ENCODE measurements at places on chromosomes 16 and 17.
A peak's percentile ranks its signal among the peaks of the same experiment; 100 is the strongest.

GRCh38 chr16:81918927-81919326 is 92.3 kb downstream of the SDR42E1 start:
- no peak for DNase-seq

DNA sequence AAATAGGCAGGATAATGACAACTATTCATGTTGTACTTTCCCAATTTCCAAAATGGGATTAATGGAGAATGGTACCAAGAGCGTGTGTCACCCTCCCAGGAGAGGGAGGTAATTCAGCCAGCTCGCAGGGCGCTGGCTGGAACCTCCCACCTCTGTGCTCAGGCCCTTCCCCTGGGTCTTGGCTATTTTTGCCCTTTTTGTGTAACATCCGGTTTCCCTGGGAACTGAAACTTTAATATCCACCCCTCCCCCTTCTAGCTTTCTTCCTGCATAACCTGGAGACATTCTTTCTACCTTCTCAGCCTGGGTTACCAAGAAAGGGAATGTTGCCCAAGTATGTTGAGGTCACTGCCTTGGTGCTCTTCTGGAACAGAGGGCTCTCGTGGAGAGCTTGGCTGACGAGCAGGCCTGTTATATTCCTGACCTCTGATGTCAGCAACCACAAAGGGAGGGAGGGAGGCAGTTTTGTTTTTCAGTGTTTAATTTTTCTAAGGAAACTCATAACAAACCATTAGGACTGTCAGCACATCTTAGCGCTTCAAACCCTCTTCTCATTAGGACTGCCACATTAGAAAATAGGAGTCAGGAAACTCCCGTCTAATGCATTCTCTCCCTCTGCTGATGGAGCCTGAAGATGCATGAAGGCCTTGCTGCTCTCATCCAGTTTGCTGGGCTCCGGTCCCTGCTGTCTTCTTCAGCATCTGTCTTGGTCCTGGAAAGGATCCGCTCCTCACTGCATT is 25.6 kb downstream of the ITGB3 start:
- no peak for DNase-seq

- DNase-seq: no peak
These were observed 152.9 kb downstream of the CBLN1 start for GRCh38 chr16:49128740-49129139.

DNA sequence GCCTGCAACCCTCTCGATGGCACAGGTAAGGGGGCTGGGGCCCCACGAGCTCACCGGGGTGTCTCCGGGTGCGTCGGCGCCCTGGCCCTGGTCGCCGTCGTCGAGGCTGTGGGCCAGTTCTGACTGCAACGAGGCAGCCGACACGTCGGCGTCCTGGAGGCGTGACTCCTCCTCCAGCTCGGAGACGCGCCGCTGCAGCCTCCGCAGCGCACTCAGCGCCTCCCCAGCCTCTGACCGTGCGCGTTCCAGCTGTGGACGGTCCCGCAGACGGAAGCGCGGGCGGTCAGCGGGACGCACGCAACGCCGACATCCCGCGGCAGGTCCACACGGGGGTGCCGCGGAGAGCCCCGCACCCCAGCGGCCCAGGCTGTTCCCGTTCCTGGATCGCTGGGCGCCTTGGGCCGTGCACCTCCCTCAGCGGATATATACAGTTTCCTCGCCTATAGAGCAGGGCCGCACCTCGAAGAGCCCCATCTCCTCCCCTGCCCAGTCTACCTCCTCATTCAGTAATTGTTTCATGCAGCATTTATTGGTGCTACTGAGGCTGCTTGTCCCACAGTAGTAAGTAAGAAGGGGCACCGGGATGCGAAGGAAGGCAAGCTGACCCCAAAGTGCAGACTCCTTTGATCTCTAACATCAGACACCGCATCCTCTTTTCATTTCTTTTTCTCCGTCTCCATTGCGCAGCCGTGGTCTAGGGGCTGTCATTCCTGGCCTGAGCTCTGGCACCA is 5.8 kb downstream of the THOC6 start:
- no peak for DNase-seq

DNA sequence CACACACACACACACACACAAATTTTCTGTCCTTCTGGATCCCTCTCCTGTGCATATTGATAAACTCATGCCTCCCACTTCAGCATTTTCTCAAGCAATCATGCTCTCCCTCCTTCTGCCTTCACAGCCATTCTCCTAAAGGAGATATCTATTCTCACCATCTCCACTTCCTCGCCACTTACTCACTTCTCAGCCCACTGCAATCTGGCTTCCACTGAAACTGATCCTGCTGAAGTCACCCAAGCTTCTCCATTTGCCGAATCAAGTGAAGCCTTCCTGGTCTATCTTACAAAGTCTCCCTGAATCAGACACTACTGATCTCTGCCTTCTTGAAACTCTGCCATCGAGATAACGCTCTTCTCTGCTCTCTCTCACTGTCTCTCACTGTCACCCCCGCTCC is 54.0 kb upstream of the GNAO1 start:
- DNase-seq: no peak

GRCh38 chr17:74733365-74734122 is 3.5 kb upstream of the RAB37 start:
- DNase-seq: no peak

- no peak for DNase-seq
These were observed 16.9 kb downstream of the CLEC16A start for GRCh38 chr16:10961231-10961630.

- DNase-seq: no peak
These were observed 2.7 kb upstream of the DHRS7B start for GRCh38 chr17:21124086-21124485.

GRCh38 chr17:231191-231965 is 49.9 kb upstream of the DOC2B start:
- no peak for DNase-seq

- DNase-seq: no peak
These were observed 21.6 kb upstream of the PHOSPHO1 start for GRCh38 chr17:49252148-49252695.

DNA sequence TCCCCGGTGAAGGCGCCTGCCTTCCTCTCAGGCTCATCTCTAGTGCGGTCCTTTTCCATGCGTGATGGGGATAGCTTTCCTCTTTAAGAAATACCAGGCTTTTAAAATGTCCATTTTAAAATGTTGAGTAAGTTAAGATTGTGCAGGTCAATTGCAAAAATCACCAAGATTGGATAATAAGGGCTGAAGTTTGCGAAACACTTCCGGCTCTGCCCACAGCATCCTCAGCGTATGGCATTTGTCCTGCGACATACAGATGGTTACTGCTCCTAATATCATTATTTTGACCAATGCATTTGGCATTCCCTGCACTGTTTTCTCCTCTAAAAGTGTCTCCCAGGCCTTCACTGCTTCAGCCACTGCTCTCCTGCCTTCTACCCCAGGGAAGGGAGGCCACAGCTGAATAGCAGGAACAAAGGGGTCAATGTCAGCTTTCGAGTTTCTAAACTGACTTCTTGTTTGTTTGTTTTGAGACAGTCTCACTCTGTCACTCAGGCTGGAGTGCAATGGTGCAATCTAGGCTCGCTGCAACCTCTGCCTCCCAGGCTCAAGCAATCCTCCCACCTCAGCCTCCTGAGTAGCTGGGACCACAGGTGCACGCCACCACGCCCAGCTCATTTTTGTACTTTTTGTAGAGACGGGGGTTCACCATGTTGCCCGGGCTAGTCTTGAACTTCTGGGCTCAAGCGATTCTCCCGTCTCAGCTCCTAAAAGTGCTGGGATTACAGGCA is 91.9 kb downstream of the CRISPLD2 start:
- DNase-seq: no peak

DNA sequence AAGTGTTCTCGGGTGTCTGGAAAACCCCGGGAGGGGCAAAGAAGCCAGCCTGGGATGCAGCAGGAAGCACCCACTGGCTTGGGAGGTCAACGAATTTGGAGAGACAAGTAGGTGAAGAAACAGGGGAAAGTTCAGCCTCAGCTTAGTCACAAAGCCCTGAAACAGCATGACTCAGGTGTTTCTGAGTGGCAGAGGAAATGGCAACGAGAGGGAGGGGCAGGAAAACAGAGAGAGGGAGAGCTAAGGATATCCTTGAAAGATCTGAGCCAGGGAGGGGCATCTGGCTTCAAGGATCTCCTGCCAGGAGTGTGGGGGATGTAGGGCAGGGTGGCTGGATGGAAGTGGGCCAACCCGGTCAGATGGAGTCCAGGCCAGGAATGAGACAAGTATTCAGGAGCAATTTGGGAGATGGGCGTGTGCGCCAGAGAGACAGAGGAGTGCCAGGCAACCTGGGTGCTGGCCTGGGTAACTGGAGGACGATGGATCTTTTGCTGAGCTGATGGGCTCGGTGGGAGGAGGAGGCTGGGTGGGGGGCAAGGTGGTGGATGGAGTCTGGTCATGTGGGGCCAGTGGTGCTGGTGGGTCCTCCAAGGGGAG is 27.2 kb downstream of the ABCC3 start:
- DNase-seq: no peak

GRCh38 chr17:62807812-62808575 is at the start of gene MARCHF10:
Gene MARCHF10 (minus strand): TSS chr17:62808314. CDS start chr17:62801735, 6,579 bp downstream.
- DNase-seq: no peak

GRCh38 chr16:62853887-62854286 is 817.6 kb upstream of the CDH8 start:
- no peak for DNase-seq

GRCh38 chr16:8109510-8110369 is 480.6 kb downstream of the TMEM114 start:
- DNase-seq: peak; percentile 17

- peak; percentile 65 for DNase-seq
These were observed 198.9 kb downstream of the ZFHX3 start for GRCh38 chr16:72848759-72849664.

DNA sequence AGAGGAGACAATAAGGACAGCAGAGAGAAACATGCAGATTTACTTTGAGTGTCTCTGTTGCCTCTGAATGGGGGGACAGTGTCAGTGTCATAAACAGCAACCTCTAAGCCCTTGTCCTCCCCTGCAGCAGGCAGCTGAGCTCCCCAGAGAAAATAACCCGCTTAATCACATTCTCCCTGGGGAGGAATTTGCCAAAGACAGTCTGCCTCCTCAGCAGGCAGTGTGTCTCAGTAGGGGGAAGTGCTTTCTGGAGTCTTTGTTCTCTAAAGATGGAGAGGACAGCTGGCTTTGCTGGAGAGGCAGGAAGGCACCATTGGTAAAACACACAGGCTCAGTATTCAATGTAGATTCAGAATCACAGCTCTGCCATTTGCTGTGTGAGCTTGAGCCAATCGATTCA is 16.1 kb downstream of the TEKT5 start:
- no peak for DNase-seq

DNA sequence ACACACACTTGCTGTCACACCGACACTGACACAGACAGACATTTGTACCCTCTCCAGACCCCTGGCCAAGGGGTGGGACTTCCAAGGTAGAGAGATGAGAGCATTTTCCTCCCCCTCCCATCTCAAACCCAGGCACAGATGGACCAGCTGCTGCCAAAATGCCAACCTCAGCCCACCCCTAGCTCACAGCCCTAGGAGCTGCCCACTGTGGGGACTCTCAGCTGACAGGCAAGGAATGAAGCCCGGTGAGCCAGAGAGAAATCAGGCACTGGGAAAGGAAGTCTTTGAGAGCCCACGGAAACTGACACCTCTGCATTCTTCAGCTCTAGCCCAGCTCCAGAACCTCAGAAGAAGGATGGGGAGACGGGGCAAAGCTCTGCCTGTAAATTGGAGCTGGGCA is 2.8 kb downstream of the ETV4 start:
- no peak for DNase-seq

- DNase-seq: no peak
These were observed 85.3 kb upstream of the C16orf82 start for GRCh38 chr16:26981266-26981938.

- no peak for DNase-seq
These were observed 540.3 kb downstream of the KCNJ2 start for GRCh38 chr17:70709596-70709995.

- no peak for DNase-seq
These were observed at the start of gene SDR42E2 for GRCh38 chr16:22161999-22162655. Gene SDR42E2 (plus strand): TSS chr16:22162506. CDS start chr16:22165583, 3,077 bp downstream.

DNA sequence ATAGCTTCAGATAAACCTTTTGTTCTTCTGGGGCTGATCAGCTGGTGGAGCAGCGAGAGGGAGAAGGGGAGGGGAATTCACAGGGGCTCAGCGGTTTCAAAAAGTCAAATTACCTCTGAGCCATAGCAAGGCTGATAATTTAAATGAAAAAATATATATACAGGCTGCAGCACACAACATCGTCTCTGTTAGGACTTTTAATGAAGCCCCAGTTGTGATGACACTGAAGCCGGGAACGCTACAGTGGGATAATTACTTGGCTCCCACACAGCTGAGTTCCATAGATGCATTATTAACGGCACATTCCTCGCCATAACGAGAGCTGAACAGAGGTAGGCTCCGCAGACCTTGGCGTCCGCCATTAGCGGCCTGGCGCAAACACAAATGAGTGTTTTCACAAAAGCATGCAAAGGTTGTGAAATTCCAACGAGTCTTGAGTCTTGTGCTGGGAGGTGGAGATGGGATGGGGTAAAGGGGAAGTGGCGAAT is 216.0 kb downstream of the C16orf78 start:
- no peak for DNase-seq

DNA sequence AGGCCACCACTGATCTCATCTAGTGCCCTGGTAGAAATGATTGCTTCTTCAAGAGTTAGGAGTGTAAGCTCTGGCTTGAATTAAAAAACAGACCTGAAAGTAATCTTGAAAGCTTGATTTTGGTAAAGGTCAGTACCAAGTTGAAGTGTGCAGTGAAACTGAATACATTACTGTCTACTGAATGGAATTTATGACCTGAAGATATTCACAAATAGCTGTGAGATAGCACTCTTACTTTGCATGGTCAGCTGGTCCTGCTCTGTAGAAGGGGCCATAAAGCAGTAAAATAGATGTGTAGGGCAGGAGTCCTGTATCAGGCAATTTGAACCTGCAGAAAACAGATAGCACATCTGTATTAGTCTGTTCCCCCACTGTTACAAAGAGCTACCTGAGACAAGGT is 78.6 kb downstream of the MYH13 start:
- no peak for DNase-seq

DNA sequence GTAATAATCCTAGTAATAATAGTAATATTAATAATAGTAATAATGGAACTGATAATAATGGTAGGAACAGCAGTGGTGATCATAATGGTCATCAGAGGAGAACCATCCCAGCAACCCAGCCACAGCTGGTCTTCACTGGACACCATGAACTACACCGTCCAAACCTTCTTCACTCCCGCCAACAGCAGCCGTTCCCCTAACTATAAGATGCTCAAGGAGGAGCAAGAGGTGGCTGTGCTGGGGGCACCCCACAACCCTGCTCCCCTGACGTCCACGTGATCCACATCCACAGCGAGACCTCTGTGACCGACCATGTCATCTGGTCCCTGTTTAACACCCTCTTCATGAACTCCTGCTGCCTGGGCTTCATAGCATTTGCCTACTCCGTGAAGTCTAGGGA is 91.0 kb downstream of the ZDHHC7 start:
- no peak for DNase-seq

GRCh38 chr16:17723531-17724134 is 252.9 kb upstream of the XYLT1 start:
- no peak for DNase-seq

DNA sequence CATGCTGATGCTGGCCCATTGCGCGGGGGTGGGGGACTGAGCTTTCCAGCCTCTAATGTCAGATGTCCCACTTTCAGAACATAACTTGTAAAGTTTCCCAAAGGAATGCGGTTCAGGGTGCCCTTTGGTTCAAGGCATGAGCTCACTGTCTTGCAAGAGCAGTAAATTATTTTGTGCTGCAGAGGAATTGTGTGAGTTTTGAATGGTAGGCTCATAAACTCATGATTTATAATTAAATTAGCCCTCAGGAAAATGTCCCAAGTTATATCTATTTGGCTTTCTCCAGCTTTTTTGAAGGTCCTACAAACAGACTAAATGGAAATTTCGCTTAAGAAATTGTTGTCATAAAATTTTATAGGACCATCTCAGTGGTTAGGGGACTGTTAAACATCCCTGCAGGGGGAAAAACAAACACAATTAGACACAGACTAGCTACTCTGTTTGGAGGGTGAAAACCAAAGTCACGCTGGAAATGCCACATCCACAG is 321.8 kb downstream of the HS3ST3B1 start:
- no peak for DNase-seq

Data from LNCaP clone FGC (cell line).